Colonic mucosa (tissue), 4 donors: ENCODE measurements at places on chromosomes 7 and 10. TPM values are rescaled to one million over a fixed set of nuclear protein-coding genes. Genes with fewer than 3 reads are reported as not detected.

The SLC39A12 gene
- 0.13 TPM for total RNA-seq

GRCh38 chr7:98852826-98853225, 17.0 kb downstream of the TMEM130 start:
- DNase-seq, result no peak
- H3K27ac ChIP-seq, result no peak overlapping the region
- no peaks in the 10 kb centered on the region for H3K36me3 ChIP-seq

DNA sequence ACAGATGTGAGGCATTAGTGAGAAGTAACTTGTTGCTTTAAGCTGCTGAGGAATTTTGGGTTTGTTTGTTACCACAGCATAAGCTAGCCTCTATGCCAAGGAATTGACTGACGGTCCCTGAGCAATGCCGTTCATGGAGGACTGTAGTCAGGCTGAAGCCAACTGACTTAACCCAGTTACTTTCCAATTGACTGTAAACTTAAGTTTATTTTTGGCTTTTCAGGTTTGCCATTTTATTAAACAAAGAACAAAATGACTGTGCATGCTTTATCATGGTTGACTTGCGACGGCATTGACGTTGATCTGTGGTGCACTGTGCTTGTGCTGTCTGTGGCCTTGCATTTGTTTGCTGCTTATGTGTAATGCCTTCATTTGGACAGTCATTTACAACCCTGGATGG, 53.5 kb downstream of the DNAJB9 start:
- no peak for DNase-seq
- H3K4me3 ChIP-seq, result no peak overlapping the region
- H3K36me3 ChIP-seq, result no peaks in the 10 kb centered on the region
- H3K27ac ChIP-seq, result no peak overlapping the region
- H3K4me1 ChIP-seq, result no peaks in the 10 kb centered on the region

DNA sequence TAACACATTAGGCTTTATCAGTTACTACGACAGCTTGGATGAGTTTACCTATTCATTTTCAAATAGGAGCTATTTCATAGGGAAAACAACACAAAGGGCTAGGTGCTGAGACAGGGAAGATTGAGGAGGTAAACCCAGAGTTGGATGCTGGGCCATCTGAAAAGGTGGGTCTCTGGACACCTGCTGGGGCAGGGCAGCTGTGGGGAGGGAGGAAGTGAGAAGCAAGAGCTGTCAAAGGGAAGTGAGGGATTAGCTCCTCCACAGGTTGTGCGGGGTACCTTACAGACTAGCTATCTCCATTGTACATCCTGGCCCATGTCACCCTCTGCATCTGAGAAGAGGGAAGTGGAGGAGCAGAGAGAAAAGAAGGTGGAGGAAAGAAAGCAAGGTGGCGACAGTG, 48.9 kb downstream of the BLNK start:
- H3K27ac ChIP-seq, result no peak overlapping the region

DNA sequence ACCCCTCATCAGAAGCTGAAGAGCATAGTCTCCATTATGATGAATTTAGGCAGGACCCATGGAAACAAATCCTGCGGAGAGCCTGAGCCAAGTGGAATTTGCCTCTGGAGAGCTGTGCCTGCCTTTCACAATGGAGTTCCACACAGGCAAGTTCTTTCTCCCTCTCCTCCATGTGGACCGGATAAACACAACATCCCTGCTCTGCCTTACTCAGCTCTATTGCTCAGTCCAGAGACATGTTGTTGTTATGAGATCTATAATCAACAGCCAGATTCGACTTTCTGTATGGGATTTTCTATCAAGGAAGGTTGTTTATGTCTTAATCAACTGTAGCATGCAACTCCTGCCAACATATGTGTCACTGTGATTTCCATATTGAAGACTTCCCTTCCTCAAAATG, 59.5 kb upstream of the ELMO1 start:
- no peaks in the 10 kb centered on the region for H3K36me3 ChIP-seq
- H3K4me1 ChIP-seq, result no peaks in the 10 kb centered on the region
- no peak for DNase-seq

- peak; percentile 60 for DNase-seq
- H3K27ac ChIP-seq, result no peak overlapping the region
- no peaks in the 10 kb centered on the region for H3K27me3 ChIP-seq
- H3K36me3 ChIP-seq, result no peaks in the 10 kb centered on the region
- no peaks in the 10 kb centered on the region for H3K4me1 ChIP-seq
Observed at GRCh38 chr10:15744217-15744865, 24.6 kb upstream of the ITGA8 start.

The CREB5 gene
- 0.54 TPM for total RNA-seq

DNA sequence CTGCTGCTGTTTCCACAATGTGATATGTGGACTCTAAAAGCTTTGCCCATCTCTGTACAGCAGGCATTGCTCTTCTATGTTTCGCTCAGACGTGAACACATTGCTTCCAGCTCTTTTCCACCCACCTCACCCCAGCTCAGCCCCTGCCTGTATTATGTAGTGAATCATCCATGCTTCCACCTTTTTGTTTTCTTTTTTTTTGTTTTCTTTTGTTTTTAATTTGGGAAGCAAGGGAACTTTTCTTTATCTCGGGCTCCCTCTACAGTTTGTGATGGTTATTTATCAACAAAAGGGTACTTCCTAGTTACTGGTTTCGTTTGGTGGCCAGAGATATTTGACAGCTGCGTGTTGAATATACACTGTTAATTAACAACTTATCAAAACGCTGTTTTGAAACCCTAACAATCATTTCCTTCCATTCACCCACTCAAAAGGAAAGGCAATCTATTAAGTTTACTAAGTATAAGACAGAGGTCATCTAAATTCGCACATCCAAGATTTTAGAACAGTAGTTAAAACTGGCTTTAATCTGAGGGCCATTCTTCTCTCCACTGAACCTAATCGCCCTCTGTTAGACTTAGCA, 127.9 kb upstream of the STK17A start:
- no peak for DNase-seq
- H3K4me3 ChIP-seq, result no peak overlapping the region
- H3K27me3 ChIP-seq, result no peaks in the 10 kb centered on the region

GRCh38 chr7:107138696-107139420, 29.9 kb upstream of the HBP1 start:
- H3K4me1 ChIP-seq, result no peaks in the 10 kb centered on the region
- DNase-seq, result no peak
- no peak overlapping the region for H3K4me3 ChIP-seq
- no peak overlapping the region for H3K27ac ChIP-seq

DNA sequence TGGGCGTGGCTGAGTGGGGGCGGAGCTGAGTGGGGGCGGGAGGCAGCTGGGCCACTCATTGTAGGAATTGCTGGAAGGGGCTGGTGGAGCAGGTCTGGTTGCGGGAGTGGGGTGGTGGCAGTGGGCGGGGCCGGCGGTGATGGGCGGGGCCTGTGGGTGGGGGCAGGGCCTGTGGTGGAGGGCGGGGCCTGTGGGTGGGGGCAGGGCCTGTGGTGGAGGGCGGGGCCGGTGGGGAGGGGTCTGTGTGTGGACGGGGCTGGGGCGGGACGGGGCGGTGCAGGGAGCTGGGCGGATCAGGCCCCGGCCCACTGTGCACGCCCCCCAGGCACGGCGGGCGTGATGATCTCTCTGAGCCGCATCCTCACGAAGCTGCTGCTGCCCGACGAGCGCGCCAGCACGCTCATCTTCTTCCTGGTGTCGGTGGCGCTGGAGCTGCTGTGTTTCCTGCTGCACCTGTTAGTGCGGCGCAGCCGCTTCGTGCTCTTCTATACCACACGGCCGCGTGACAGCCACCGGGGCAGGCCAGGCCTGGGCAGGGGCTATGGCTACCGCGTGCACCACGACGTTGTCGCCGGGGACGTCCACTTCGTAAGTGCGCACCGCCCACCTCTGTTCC, 14.0 kb downstream of the SLC29A4 start:
- no peaks in the 10 kb centered on the region for H3K27me3 ChIP-seq
- H3K4me3 ChIP-seq, result no peak overlapping the region
- no peak for DNase-seq
- no peak overlapping the region for H3K27ac ChIP-seq

The TMEM130 gene
- total RNA-seq, result 1.5 TPM

The FZD8 gene
- total RNA-seq, result 11.7 TPM

DNA sequence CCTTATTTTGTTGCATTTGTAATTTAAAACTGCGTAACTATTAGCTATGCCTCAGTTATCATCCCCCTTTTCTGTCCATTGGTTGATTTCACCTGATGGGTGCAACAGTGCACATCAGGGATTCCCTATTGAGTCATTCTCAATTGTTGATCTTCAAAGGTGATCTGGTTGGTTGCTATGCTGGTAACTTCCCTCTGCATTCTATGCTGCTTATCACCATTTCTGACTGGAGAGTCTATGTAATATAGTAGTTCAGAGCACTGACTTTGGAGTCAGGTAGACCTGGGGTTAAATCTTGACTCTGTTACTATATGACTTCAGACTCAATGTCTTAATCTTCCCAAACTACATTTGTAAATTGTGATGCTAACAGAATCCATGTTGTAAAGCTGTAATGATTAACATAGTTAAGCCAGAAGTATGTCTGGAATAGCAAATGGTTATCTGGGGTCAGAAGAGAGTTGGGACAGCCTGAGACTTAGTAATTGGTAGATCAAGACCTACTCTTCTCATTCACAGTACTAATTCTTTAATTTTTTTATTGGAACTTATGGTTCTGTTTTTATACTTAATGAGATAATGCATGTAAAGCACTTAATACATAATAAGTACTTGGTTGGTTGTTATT, 38.1 kb downstream of the EXOC6 start:
- H3K4me1 ChIP-seq, result peaks cover 1% of the 10 kb centered on the region
- H3K27me3 ChIP-seq, result no peaks in the 10 kb centered on the region
- H3K27ac ChIP-seq, result no peak overlapping the region
- DNase-seq, result no peak

The EVX1 gene
- total RNA-seq, result 1.5 TPM

- no peak for DNase-seq
- H3K4me1 ChIP-seq, result no peaks in the 10 kb centered on the region
- H3K4me3 ChIP-seq, result no peak overlapping the region
- no peaks in the 10 kb centered on the region for H3K36me3 ChIP-seq
- H3K27ac ChIP-seq, result no peak overlapping the region
Observed at GRCh38 chr7:110373416-110373815, 717.5 kb upstream of the LRRN3 start.

The SPAM1 gene
- total RNA-seq, result not detected

The ZNF775 gene
- 11.0 TPM for total RNA-seq

DNA sequence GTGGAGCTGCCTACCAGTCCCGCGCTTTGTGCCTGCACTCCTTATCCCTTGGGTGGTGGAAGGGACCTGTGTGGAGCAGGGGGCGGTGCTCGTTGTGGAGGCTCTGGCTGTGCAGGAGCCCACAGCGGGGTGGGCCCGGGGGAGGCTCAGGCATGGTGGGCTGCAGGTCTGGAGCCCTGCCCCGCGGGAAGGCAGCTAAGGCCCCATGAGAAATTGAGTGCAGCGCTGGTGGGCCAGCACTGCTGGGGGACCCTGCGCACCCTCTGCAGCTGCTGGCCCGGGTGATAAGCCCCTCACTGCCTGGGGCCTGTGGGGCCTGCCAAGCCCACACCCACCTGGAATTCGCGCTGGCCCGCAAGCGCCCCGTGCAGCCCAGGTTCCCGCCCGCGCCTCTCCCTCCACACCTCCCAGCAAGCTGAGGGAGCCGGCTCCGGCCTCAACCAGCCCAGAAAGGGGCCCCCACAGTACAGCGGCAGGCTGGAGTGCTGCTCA, 859.6 kb upstream of the KCND2 start:
- DNase-seq, result no peak
- no peaks in the 10 kb centered on the region for H3K4me1 ChIP-seq
- H3K36me3 ChIP-seq, result no peaks in the 10 kb centered on the region
- no peak overlapping the region for H3K4me3 ChIP-seq
- H3K27ac ChIP-seq, result no peak overlapping the region
- no peaks in the 10 kb centered on the region for H3K27me3 ChIP-seq

- H3K27me3 ChIP-seq, result no peaks in the 10 kb centered on the region
- no peaks in the 10 kb centered on the region for H3K4me1 ChIP-seq
- H3K36me3 ChIP-seq, result no peaks in the 10 kb centered on the region
- H3K27ac ChIP-seq, result no peak overlapping the region
Observed at GRCh38 chr10:2948127-2948854, 119.1 kb upstream of the PFKP start.

DNA sequence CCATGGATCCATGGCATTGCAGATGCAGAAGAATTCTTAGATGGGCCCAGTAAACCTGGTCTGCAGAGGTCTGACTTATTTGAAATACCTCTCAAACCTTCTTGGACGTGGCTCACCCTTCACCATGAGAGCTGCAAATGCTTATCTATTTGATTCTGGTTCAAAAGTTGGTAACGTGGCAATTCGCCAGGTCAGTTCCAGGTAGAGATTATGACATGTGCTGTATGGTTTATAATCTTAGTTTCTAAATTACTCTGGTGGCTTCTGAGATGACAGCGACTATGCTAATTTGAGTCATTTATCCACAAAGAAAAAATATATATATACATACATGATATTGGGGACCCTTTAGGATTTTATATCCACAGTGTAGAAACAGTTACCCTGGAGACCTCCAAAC, 68.8 kb downstream of the NRP1 start:
- DNase-seq, result peak; percentile 66
- H3K36me3 ChIP-seq, result no peaks in the 10 kb centered on the region
- H3K27me3 ChIP-seq, result no peaks in the 10 kb centered on the region
- no peaks in the 10 kb centered on the region for H3K4me1 ChIP-seq

The PON3 gene
- 3.5 TPM for total RNA-seq

The FBXW4 gene
- total RNA-seq, result 60.7 TPM

The TDRD1 gene
- total RNA-seq, result 0.05 TPM

- no peak overlapping the region for H3K4me3 ChIP-seq
- no peaks in the 10 kb centered on the region for H3K36me3 ChIP-seq
- no peaks in the 10 kb centered on the region for H3K4me1 ChIP-seq
- no peak overlapping the region for H3K27ac ChIP-seq
Observed at GRCh38 chr10:113226399-113226798, 276.4 kb downstream of the TCF7L2 start.

- no peak overlapping the region for H3K4me3 ChIP-seq
- DNase-seq, result no peak
- no peaks in the 10 kb centered on the region for H3K36me3 ChIP-seq
Observed at GRCh38 chr10:73650537-73651331, 5.1 kb downstream of the SYNPO2L start.

GRCh38 chr7:138460649-138461607, 869 bp downstream of the TRIM24 start:
- H3K27ac ChIP-seq, result peak overlapping the region; percentile 98
- H3K4me1 ChIP-seq, result no peaks in the 10 kb centered on the region
- H3K4me3 ChIP-seq, result peak overlapping the region; percentile 96
- no peaks in the 10 kb centered on the region for H3K27me3 ChIP-seq
- peak; percentile 61 for DNase-seq
- H3K36me3 ChIP-seq, result no peaks in the 10 kb centered on the region

DNA sequence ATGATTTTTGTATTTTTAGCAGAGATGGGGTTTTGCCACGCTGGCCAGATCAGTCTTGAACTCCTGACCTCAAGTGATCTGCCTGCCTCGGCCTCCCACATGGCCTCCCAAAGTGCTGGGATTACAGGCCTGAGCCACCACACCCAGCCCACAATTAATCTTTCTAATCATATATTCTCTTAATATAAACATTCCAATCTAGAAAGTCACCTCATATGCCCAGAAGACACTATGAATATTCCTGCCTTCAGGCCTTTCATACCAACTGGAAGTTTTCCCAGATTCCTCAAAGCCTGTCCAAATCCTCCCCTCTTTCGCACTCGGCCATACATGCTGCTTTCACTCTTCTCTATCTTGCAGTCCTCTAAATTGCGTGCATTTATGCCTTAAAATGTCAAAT, 32.6 kb downstream of the PDZD8 start:
- H3K4me1 ChIP-seq, result peaks cover 16% of the 10 kb centered on the region
- H3K4me3 ChIP-seq, result no peak overlapping the region
- no peak overlapping the region for H3K27ac ChIP-seq
